ENCODE measurements at places on chromosomes 13 and 19.

- DNase-seq = no peak
Observed at GRCh38 chr13:22629374-22629773, 551.4 kb upstream of the SGCG start.

DNA sequence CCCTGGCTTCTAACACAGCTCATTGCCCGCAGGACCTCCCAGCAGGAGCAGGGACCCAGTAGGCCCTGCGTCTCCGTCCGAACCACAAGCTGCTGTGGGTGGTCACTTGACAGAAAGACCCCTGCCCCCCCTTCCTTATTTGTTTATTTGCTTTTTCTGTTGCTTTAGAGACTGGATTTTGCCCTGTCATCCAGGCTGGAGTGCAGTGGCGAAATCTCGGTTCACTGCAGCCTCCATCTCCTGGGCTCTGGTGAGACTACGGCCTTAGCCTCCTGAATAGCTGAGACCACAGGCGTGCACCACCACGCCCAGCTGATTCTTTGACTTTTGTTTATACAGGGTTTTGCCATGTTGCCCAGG lies 7.6 kb upstream of the PTBP1 start:
- no peak for DNase-seq

DNA sequence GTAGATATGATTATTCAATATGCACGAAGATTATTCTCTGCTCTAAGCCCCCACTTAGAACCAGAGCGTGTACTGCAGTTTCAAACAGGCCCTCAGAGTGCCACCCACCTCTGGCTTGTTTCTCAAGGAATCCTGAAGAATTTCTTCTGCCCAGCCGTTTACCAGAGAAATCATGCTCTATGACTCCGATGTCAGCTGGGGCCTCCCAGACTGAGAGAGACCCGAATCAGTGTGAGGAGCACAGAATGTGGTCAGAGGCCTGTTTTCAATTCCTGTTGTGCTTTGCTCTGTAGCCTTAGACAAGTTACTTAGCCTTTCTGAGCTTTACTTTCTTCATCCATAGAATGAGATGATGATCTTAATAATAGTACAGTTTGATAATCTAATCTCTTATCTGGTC lies 5.5 kb downstream of the PNMA8C start:
- DNase-seq = no peak

- DNase-seq = no peak
Observed at GRCh38 chr13:106449096-106449495, 86.4 kb downstream of the EFNB2 start.

DNA sequence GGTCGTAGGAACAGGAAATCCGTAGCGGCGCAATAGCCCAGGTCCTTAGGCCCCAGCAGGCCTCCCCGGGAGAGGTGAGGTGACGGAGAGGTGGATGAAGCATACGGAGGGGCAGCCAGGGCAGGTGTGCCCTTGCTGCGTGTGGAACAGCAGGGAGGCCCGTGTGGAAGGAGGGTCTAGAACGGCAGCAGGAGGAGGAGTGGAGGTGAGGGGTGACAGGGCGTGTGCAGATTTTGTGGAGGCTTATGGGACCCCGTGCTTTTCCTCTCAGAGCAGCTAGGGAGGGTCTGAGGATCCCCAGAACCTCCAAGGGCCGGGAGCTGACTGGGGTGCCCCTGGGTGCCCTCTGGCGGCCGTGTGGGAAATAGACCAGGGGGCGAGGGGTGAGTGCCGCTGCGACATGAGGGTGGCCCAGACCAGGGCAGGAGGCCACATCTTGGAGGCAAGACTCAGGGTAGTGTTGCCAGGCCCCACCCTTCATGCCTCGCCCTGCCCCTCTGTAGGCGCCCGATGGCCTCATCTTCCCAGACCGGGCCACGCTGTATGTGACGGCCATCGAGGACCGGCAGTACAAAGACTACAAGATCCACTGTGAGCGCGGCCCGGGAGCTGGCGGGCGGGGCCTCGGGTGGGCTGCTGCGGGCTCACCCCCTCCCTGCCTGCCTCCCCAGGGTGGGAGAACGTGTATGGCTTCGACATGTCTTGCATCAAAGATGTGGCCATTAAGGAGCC lies 5.0 kb upstream of the ADM5 start:
- DNase-seq = no peak

GRCh38 chr19:44607049-44607448 lies 6.3 kb upstream of the IGSF23 start:
- DNase-seq = no peak

- DNase-seq = no peak
Observed at GRCh38 chr19:55483706-55484592, 1.0 kb upstream of the NAT14 start.

- DNase-seq = peak; percentile 43
Observed at GRCh38 chr13:93925990-93926389, 553.5 kb downstream of the DCT start.

DNA sequence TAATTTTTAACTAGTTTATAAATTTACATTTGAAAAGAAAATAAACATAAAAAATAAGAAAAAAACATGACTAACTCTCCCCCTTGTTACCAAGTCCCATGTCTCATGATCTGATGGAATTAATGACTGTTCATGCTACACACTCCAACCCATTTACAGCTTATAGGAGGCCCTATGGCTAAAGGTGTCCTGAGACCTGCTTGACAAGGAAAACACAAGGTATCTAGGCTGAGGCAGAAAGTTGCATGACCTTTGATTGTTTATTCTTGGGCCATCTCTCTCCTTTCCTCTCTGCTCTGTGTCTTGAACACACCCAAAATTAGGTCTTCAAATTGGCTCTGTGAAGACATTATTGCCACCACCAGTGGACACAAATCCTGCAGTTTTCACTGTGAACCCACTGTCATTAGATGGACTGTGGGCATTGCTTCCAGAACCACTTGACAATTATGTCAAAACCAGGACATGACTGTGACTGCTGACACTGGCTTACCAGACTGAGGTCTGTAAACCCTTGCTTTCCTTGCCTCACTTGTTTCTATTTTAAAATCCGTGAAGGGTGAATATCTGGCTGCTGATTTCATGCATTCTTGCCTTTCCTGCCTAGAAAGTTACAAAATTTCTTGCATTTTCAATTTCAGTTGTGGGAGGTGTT lies 386.5 kb upstream of the SPRY2 start:
- DNase-seq = no peak

DNA sequence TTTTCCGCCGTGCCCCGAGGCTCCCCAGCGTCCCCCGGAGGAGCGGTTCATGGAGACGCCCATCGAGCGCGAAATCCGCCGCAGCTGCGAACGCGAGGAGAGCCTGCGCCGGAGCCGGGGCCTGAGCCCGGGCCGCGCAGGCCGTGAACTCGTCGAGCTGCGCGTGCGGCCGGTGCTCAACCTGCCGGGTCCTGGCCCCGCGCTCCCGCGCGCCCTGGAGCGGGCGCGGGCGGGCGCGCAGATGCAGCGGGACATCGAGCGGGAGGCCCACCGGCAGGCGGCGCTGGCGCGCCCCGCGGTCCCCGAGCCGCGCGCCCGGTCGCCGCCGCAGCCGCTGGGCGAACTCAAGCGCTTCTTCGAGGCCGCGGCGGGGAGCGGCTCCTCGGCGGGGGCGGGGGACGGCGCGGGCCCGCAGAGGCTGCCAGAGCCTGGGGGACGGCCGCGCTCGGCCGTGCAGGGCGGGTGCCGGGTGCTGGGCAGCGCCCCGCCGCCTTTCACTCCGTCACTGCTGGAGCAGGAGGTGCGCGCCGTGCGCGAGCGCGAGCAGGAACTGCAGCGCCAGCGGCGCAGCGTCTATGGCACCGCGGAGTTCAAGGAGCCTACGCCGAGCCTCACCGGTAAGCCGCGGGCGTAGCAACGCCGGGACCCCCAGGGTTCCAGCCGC lies 807 bp downstream of the MISP3 start:
- peak; percentile 79 for DNase-seq

DNA sequence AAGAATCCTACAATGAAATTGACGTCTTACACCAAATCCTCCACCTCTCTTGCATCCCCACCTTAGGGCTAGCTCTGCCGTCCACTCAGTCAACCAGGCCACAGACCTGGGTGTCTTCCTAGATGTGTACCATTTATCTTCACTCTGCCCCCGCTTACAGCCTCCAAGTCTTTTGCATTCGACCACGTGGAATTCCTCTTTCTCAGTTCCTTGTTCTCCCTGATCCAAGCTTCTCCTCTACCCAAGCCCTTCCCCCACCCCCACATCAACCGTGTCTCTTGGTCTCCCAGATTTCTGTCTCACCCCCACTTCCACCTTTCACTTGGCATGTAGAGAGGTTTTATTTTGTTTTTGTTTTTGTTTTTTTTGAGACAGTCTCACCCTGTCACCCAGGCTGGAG lies 1.2 kb upstream of the DMWD start:
- no peak for DNase-seq

GRCh38 chr19:34428549-34429285 lies 536 bp downstream of the UBA2 start:
- DNase-seq = peak; percentile 41
